ENCODE measurements at places on chromosomes 7 and 10.

GRCh38 chr10:101797403-101798059 is 14.3 kb upstream of the NPM3 start:
- no peak for DNase-seq

- no peak for DNase-seq
These were observed 178.6 kb downstream of the ZNF438 start for GRCh38 chr10:30853066-30853465.

GRCh38 chr10:86648704-86649427 is 5.5 kb upstream of the OPN4 start:
- no peak for DNase-seq

DNA sequence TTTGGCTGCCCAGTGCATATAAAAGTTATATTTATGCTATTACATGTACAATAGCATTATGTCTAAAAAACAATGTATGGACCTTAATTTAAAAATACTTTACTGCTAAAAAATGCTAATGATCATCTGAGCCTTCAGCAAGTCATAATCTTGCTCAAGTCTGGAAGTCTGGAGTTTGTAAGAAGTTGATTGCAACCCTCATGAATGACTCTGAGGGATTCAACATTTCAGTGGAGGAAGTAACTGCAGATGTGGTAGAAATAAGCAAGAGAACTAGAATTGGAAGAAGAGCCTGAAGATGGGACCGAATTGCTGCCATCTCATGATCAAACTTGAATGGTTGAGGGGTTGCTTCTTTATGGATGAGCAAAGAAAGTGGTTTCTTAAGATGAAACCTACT is 13.0 kb upstream of the ADAMTS14 start:
- no peak for DNase-seq

GRCh38 chr7:16841681-16842080 is 36.9 kb upstream of the AGR2 start:
- DNase-seq, result no peak

GRCh38 chr7:8078418-8078817 is 109.8 kb downstream of the GLCCI1 start:
- no peak for DNase-seq

- no peak for DNase-seq
These were observed 57.0 kb downstream of the CDC123 start for GRCh38 chr10:12252882-12253546.

GRCh38 chr10:85946713-85947326 is 419.8 kb downstream of the GRID1 start:
- DNase-seq, result no peak

DNA sequence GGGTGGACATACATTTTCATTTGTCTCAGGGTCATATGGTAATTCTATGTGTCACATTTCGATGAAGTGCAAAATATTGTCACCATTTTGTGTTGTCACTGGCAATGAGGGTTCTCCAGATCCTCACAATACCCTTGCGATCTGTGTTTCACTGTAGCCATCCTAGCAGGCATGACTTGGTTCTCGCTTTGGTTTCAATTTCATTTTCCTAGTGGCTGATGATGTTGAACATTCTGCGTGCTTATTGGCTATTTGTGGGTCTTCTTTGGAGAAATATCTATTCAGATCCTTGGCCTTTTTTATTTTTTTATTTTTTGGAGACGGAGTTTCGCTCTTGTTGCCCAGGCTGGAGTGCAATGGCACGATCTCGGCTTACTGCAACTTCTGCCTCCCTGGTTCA is 24.8 kb upstream of the MNX1 start:
- no peak for DNase-seq

- DNase-seq, result no peak
These were observed 107.8 kb downstream of the GALNT17 start for GRCh38 chr7:71239586-71240268.

- DNase-seq, result no peak
These were observed 12.8 kb upstream of the DRGX start for GRCh38 chr10:49408519-49409306.

DNA sequence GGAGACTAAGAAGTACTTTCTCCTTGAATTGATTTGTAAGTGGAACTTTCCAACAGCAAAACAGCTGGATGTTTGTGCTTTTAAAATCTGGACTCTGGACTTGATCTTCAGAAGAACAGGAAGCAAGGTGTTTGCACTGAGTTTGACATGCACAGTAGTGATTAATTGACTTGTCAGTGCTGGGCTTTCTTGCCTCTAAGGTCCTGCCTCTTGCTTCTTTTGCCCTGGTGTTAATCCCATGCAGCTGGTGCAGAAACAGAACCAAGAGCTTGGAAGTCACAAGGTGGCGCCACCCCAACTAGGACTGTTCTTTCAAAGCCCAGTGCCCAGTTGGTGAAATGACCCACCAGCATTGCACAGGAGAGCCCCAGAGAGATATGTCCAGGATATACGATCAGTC is 66.8 kb upstream of the SEPHS1 start:
- no peak for DNase-seq

DNA sequence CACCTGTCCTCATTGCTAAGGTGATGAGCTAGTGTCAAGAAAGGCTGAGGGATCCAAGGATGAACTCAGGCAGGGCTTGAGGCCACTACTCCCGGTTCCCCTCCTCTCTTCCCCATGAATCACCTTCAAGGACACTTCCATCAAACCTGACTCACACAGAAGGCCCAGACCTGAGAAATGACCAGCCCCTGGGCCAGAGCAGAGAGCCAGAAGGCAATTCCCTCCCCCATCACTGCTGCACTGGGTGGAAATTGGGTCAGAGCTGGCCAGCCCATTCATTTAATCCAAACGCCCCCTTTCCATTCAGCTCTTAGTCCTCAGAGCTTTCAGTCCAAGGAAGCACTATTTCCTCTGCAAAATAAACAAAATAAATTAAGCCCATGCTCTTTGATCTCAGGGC is 182.0 kb downstream of the KCNMA1 start:
- DNase-seq, result no peak

- DNase-seq, result no peak
These were observed 144.3 kb downstream of the FZD1 start for GRCh38 chr7:91408388-91409154.

DNA sequence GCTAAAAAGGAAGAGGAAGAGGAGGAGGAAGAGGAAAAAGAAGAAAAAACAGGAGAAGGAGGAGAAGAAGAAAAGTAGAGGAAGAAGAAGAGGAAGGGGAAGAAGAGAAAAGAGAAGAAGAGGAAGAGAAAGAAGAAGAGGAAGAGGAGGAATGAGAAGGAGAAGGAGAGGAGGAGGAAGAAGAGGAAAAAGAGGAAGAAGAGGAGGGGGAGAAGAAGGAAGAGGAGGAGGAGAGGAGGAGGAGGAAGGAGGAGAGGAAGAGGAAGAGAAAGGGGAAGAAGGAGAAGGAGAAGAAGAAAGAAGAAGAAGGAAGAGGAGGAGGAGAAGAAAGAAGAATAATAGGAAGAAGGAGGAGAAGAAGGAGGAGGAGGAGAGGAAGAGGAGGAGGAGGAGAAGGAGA is 96.4 kb upstream of the GNA12 start:
- no peak for DNase-seq

- DNase-seq, result no peak
These were observed 126.8 kb downstream of the NEURL1 start for GRCh38 chr10:103620352-103620740.

DNA sequence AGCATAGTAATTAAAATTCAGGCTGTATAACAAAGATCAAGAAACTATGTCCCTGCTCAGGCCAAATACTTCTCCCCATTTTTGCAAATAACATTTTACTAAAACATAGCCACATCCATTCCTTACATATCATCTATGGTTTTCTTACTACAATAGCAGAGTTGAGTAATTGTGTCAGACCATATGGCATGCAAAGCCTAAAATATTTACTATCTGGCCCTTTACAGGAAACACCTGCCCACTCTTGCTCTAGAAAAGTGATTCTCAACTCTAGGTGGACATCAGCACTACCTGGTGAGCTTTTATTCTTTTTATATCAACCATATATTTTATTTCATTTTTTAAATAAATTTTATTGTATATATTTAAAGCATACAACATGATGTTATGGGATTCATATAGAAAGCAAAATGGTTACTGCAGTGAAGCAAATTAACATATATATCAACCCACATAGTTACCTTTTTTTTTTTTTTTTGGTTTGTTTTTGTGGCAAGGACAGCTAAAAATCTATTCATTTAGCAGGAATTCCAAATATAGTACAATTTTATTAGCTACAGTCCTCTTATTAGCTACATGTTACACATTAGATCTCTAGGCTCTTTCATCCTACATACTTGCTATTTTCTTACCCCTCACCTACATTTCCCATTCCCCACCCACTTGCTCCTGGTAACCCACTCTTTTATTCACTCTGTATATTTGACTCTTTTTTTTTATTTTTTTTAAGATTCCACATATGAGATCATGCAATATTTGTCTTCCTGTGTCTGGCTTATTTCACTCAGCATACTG is 19.6 kb downstream of the ABI1 start:
- DNase-seq, result no peak

- no peak for DNase-seq
These were observed 1.1 kb downstream of the EFCAB10 start for GRCh38 chr7:105580022-105580740.

DNA sequence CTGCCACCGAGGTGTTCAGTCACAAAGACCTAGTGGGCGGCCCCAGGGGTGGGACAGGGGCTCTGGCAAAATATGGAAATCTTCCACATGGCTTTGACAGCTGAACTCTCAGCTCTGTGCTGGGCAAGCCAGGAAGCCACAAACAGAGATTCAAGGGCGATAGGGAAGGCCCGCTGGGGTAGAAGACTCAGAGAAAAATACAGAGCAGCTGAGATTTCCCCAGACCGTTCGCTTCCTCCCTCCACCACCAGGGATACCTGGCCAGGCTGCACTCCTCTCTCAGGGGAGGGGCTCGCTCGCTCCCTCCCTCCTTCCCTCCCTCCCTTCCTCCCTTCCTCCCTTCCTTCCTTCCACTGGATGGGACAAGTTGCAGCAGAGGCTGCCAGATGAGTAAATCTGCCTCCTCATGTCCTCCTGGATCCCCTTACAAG is 260.5 kb downstream of the PRPF18 start:
- DNase-seq, result no peak

GRCh38 chr7:136348142-136348541 is 371.0 kb upstream of the MTPN start:
- no peak for DNase-seq

- DNase-seq, result no peak
These were observed 42.5 kb downstream of the SORCS3 start for GRCh38 chr10:104683567-104683966.

All from effector memory CD4-positive, alpha-beta T cell (primary cell).